ENCODE measurements at places on chromosomes 16 and 17.
A peak's percentile ranks its signal among the peaks of the same experiment; 100 is the strongest.

- peak; percentile 45 for DNase-seq
These were observed 279.9 kb upstream of the DYNLRB2 start for GRCh38 chr16:80260906-80261311.

DNA sequence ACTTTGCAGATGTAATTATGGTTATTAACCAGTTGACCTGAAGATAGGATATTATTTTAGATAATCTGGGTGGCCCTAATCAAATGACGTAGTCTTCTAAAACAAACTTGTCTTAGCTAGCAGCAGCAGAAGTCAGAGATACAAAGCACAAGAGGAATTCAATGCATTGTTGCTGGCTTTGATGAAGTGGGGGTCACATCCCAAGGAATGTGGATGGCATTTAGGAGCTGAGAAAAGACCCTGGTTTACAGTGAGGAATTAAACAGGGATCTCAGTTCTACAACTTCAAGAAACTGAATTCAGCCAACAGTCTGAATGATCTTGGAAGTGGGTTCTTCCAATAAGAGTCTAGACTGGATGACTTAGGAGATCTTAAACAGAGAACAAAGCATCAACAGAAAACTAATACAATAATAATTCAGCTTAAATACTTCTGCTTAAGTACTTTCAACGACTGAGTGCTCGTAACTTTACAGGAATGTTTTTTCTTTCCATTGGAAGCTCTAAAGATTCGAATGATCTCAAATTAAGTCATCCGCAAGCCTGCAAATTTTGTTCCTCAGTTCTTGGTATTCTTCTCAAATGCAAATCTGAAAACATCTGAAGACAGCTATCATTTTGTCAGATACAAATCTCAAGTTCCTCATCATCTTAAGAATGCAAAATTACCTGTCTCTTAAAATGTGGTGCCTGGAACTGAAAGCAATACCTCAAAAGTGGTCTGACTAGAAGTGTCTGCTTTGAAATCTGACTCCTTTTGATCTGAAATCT, 3.3 kb downstream of the C16orf46 start:
- DNase-seq = no peak

DNA sequence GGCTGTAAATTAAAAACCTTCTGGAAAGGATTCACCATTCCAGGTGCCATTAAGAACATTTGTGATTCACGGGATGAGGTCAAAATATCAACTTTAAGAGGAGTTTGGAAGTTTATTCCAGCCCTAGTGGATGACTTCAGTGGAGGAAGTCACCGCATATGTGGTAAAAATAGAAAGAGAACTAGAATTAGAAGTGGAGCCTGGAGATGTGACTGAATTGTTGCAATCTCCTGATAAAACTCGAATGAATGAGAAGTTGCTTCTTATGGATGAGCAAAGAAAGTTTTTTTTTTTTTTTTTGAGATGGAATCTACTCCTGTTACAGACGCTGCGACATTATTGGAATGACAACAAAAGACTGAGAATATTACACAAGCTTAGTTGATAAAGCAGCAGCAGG, 26.7 kb downstream of the CCL4 start:
- DNase-seq = no peak

- DNase-seq = no peak
These were observed 3.3 kb downstream of the ITGA3 start for GRCh38 chr17:50059256-50059655.

- DNase-seq = no peak
These were observed 414 bp downstream of the NARF start for GRCh38 chr17:82458885-82459424.

- DNase-seq = no peak
These were observed 93.6 kb upstream of the GPR139 start for GRCh38 chr16:20167323-20167722.

DNA sequence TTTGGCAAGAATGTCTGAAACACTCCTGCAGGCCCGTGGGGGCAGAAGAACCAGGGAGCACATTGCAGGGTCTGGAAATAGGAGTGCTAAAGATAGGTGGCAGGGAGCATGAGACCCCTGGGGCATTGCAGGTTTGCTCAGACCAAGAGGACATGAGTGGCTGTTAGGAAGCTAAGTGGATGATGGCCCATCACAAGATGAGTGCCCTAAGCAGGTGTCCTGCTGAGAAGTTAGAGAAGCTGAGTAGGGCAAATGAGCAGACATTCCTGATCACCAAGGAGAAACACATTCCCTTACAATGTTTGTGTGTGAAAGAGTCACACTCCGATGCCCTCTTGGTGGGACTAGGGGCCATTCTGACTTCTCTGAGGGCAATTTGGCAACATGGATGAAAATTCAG, 9.9 kb downstream of the MLYCD start:
- DNase-seq = no peak

DNA sequence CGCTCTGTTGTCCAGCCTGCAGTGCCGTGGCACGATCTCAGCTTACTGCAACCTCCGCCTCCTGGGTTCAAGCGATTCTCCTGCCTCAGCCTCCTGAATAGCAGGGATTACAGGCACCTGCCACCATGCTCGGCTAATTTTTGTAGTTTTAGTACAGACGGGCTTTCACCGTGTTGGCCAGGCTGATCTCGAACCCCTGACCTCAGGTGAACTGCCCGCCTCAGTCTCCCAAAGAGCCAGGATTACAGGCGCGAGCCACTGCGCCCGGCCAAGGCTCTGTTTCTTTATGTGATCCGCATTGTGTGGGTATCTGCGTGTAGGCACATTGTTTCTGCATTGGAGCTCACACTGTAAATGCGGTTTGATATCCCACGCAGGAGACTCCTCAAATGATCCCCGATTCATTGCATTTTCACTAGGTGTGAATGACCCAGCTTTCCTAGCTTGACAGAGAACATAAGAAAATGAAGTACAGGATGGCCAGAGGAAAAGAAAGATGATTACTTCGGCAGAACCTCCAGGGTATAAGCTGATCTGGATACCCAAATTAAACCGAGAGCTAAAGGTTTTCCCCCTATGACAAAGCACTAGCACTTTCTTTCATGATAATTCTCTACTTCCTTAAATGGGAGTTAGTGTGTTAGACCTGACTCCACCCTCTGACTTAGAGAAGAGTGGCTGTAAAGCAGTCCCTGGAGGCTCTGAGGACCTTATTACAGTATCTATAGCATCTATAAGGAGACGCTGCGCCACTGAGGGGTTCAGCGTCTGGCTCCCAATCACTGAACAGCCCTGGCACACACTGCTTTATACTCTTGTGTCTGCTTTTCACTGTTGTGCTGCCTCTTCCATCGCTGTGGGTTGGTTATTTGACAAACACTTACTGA, 17.3 kb downstream of the COTL1 start:
- no peak for DNase-seq

DNA sequence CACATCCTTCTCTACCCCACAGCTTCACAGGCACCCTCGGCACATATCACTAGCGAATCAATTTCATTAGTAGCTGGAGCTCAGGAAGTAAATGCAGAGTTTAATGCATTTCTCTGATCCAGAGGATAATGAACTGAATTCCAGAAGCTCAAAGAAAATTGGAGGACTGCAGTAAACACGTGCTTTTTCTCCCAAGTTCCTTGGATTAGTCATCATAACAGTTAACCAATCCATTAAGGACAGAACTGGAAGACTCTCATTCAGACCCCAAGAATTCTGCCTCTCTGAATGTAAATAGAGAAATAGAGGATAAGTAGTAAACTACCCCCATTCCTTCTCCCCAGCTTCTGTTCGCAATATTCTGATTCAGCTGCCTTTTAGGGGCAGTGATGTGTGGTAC, 40.7 kb downstream of the DUSP14 start:
- no peak for DNase-seq

GRCh38 chr16:58020628-58021521, 4.7 kb upstream of the MMP15 start:
- no peak for DNase-seq

DNA sequence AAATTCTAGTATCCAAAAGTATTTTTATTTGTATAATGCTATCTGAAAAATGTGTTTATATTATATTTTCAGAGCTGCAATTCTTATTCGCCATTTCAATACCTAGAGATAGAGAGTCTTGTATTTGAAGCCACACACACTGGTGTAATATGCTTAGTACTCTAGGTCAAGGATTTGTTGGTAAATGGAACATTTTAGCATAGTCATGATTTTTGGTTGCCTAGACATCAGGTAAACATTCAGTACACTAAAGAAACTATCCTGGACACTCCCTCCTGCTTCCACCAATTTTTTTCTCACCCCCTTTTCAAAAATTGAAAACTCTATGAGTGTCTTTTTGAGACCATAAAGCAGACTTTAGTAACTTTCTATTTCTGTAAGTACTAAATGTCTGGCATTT, 20.8 kb downstream of the ABHD15 start:
- no peak for DNase-seq

DNA sequence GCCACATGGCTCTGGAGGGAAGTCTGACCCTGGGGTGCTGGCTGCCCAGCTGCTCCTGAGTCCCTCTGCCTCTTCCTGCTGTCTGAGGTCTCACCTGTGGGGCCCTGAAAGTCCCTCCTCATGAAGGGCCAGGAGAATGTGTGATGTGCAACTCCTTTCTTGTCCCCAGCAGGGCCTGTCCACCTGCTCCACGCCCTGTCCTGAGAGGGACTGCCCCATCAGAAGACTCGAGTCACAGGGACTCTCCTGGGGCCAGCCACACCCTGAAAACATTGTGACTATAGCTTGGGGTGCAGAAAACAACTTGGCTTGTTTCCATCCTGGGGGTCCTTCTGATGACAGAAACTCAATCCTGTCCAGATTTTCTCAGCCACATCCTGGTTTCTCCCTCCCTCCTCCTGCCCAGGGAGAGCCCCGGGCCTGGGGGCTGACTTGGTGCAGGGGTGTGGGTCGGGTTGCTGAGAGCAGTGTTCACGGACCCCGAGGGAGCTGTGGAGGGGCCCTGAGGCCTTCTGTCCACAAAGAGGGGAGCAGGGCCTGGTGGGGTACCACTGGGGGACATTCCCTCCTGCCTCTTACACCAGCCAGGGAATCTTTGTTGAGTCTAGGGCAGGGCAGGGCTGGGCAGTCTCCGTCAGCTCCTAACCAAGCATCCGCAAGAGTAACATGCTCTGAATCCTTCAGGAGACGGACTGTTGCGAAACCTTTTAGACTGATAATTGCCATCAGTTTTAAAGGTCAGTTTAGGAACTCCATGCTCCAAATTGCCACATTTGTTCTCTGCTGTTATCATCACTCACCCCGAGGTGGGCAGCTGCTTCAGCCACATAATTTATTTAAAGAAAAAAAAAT, 45.9 kb downstream of the NT5M start:
- DNase-seq = no peak

DNA sequence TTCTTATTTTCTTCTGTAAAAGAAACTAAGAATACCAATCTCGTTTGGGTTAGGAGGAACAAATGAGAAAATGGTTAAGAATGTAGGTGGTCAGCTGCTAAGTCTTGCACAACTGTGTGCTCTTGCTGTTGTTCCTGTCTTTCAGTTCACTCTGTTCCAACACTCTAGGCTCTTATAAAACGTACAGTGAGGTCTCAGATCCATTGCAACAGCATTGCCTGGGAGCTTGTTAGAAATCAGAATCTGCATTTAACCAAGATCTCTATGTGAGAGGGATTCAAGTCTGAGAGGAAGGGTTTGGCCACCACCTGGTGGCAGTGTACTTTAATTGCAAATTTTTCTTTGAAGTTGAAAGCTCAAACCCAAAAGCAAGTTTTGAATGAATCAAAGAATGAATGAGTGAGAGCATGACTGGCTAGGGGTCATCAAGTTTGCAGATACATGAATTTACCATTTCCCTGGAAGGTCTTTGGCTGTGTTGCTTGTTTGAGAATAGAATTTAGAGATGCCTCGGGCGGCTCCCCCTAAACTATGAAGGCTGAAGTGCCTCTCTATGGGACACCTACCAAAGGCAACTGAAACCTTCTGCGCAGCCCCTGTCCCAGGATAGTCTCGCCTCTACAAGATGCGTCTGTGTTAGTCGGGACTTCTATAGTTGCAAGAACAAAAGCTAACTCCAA, 2.5 kb downstream of the ALOX15B start:
- peak; percentile 38 for DNase-seq

- no peak for DNase-seq
These were observed 3.1 kb downstream of the CSNK2A2 start for GRCh38 chr16:58194790-58195189.

DNA sequence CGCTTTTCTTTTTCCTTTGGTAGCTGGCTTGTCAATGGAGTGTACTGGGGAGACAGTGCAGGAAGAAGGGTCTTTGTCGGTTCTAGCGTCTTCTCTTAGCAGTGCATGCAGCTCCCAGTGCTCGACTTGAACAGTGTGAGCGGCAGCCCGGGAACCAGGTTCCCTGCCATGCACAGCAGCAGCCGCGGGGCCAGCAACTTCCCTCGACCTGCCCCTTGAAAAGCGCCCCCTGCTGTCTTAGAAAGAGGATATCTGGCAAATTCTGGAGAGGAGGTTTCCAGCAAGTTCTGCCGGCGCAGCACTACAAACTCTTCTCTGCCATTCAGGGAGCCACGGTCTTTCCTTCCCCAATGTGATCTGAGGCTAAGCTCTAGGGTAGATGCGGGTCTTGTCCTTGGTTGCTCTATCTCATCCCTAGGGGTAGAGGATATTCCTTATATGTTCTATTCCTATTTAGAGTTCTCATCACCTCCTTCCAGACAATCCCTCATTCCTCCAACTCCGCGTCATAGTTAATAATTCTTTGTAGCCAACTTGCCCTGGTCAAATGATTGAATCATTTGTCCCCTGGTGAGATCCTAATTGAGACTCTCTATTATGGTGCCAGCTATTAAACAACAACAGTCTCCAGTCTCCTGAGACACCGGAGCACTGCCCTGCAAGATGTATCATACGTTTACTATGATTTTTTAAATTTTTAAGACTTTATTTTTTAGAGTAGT, 451.3 kb downstream of the PMP22 start:
- no peak for DNase-seq

GRCh38 chr17:73496232-73496631, 148.0 kb downstream of the SDK2 start:
- no peak for DNase-seq

- no peak for DNase-seq
These were observed 110.4 kb downstream of the MRTFB start for GRCh38 chr16:14181371-14182050.

DNA sequence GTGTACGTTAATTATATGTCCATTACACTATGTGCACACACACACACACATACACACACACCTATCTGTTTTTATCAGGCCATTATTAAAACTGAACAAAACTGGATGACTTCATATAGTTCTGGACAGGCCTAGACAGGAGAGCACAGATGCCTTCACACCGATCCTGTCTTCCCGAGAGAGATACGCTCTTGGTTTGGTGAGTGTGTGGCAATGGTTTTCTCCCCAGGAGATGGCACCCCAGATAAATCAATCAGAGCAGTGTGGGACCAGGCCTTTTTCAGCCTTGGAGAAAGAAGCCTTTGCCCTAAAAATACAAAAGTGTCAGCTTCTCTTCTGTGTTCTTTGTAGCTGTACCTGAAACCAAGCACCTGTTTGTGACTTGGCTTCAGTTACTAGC, 83.7 kb downstream of the CPPED1 start:
- DNase-seq = no peak

- DNase-seq = no peak
These were observed 50.3 kb downstream of the RBFOX3 start for GRCh38 chr17:79560527-79560926.

DNA sequence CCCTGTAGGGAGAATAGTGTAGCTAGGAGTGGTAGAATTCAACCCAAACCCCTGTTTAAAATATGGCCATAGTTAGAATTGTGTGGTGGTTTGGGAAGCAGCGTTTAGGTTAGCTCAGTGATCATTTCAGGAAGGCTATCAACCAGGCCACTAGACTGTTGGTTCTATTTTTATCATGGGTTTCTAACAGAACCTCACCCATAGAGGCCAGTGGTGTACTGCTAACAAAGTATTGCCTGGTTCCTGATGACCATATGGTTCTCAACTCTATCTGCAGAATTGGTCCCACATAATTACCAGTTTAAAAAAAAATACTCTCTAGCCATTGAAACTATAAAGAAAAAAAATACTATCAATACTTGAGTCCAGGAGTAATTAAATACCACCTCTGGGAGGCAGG, 70.5 kb upstream of the RASL10B start:
- DNase-seq = no peak
